Fibroblast of mammary gland (primary cell): ENCODE measurements at places on chromosomes 1 and 21.

DNA sequence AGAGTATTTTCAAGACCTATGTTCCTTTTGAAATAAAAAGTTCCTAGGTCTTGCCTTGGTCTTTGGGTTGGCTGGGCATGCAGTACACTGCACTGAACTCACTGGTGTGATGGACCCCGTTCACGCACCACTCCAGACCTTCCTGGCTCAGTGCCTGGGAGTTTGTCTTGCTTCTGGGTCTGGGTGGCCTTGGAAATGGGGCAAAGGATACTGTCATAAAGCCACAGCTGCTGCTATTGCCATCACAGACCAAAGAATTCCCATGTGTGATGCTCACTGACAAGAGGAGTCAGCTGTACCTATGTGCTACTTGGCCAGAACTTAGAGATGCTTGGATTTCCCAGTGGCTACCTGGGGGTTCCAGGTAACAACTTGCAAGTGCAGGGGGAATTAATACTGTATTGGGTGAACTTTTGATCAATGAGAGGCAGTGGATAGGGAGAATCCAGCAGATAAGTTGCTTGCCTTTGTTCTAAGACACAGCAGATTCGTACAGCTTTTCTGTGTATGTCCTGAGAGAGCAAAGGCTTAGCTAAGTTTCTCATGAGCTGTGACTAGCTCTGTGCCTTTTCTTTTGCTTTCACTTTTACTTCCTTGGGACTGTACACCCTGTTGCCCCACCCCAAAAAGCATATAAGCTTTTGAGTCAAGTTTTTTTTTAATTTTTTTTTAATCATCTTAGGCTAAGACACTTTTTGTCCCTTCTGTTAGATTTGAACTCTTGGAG lies 115.3 kb downstream of the RUNX1 start:
- no peak for DNase-seq

- peak; percentile 44 for DNase-seq
Measured at GRCh38 chr1:155978973-155979429, 654 bp upstream of the ARHGEF2 start.

DNA sequence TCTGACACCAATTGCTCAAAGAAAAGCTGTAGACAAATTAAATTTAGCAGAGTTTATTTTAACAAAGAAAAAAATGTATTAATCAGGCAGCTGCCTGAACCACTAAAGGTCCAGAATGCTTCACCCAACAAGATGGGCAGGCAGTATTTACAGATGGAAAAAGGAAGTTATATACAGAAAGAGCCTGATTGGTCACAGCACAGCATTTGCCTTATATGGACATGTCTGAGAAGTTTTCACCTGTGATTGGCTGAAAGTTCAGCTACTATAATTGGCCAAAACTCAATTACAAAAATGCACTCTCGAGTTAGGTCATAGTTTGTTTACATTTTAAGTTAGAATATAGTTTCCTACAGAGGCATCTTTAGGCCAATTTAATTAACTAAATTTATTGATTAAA lies 15.1 kb upstream of the FMO1 start:
- DNase-seq = no peak

- DNase-seq = no peak
Measured at GRCh38 chr1:185931438-185931837, 197.2 kb downstream of the HMCN1 start.

DNA sequence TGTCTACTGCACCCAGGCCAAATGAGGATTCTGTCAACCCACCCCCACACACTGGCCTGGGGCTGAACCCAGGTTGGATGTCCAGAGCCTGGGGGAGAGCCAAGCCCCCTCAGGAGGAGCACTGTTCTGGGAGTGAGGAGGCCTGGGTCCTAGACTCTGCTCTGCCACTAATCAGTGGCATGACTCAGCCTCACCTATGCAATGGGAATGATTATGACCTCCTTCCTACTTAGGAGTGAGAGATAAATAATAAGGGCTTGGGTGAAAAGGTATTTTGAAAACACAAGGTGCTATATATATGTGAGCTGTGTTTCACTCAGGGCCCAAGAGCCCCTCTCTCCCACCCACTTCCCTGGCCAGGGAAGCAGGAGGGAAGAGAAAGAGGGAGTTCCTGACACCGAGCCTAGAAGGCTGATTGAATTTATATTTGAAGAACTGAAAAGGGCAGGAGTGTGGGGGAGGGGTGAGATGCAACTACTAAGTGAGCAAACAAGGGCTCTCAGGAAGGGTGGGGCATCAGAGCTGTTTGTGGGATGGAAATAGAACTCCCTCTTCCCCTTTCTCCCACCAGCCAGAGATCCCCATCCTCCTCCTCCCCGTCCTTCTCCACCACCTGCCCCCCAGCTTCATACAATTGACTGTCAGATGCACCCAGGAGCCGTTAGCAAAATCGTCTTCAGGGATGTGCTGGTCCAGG lies 8.2 kb downstream of the IGSF9 start:
- DNase-seq = no peak

DNA sequence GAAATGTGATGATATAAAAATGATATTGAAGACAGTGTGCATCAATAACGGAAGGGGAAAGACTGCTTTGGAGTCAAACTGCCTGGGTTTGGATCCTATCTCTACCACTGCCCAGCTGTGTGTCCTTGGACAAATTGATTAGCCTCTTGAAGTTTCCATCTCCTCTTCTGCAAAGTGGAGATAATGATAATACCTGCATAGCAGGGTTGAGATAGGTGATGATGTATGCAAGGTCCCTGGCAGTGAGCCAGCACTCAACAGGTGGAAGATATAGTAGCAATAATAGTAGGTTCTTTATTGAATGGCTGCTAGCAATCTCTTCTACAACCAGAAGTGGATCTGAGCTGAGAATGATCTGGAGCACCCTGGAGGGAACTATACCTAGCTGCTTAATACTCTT lies 166.7 kb downstream of the MIS18A start:
- no peak for DNase-seq

DNA sequence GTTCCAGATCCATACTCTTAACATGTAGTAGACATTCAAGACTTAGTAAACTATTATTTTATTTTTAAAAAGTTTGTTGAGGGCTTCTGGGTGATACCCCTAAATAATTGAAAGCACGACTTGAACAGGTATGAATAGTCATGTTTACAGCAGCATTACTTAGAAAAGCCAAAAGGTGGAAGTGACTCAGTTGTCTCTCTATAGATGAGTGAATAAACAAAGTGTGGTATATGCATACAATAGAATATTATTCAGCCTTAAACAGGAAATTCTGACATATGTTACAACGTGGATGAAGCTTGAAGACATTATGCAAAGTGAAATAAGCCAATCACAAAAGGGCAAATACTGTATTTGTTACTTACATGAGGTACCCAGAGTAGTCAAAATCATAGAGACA lies 26.5 kb downstream of the TSNAX start:
- no peak for DNase-seq

DNA sequence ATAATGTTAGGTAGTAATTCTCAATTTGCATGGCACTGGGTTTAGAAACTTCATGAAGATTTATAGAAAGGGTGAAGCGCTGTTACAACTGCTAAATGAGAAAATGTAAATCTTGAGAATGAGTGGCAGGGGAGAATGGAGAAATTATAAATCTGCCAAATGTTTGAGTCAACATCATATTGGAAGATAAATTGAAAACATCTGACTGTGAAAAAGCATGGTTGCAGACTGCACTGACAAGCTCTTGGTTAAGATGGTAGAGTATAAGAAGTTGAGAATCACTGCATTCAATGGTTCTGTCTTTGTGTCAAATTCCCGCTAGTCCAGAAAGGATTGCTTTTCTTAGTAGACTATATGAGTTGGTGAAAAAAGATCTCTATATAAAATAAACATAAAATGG lies 113.3 kb upstream of the DUSP10 start:
- DNase-seq = no peak

GRCh38 chr1:175136246-175136645 lies 56.3 kb downstream of the KIAA0040 start:
- no peak for DNase-seq

- DNase-seq = no peak
Measured at GRCh38 chr1:71019233-71019969, 28.2 kb downstream of the PTGER3 start.

DNA sequence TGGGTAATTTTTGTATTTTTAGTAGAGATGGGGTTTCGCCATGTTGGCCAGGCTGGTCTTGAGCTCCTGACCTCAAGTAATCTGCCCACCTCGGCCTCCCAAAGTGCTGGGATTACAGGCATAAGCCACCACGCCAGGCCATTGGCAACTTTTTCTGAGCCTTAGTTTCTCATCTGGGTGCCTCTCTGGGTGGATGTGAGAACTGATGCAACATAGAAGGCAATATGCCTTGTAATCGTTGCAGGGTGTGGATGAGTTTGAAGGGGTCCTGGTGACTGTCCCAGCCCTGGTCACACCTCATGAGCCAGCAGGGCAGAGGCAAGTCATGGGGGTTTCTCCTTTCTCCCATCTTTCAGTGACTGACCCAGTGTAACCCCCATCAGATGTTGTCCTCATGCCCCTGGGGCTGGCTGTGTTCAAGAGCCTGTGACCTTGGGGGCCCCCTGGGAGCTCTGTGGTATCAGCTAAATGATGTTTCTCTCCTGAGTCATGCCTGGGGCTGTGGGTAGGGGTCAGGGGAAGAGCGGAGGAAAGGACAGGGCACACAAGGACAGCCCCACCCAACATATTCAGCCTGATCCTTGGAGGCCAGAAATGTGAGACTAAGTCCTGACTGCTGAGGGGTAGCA lies 3.6 kb downstream of the COL9A2 start:
- DNase-seq = peak; percentile 56

DNA sequence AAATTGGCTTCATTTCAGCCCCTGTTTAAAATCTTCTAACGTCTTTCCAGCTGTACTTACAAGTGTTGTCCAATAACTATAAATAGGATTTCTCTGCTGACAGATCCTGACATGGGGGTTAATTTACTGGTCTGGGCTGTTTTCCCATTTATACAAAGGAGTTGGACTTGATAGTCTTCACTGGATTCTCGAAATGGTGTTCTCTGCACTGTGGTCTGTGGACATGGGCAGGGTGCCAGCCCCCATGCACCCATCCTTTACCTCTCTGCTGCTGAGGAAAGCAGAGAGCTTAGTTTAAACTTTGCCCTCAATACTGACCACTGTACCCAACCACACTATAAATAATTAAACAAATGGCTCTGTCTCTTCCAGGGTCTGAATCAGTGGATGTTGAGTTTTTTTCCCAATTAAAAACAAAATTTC lies 5.2 kb downstream of the DIO1 start:
- DNase-seq = peak; percentile 75

DNA sequence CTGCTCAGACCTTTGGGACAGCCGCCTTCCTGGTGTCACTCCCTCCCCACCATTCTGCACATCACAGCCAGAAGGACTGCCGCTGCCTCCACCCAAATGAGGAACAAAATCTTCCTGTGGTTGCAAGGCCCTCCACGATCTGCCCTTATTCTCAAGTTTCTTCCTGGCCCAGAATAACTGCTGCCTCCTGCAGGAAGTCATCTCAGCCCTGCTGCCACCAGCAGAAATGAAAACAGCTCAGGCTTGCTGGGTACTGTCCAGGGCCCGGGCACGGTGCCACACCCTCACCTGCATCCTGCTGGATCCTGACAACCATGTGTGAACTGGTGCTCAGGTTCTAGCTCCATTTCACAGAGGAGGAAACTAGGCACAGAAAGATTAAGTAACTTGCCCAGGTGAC lies 2.8 kb downstream of the CLDN19 start:
- no peak for DNase-seq

- DNase-seq = no peak
Measured at GRCh38 chr1:31487143-31487542, 74.1 kb downstream of the SERINC2 start.

- no peak for DNase-seq
Measured at GRCh38 chr1:45543581-45544417, 6.8 kb upstream of the AKR1A1 start.

- no peak for DNase-seq
Measured at GRCh38 chr21:45892156-45892915, 89.2 kb upstream of the COL6A1 start.

- DNase-seq = no peak
Measured at GRCh38 chr1:214997685-214998084, 84.9 kb upstream of the KCNK2 start.

GRCh38 chr21:38646213-38646837 lies 148.0 kb upstream of the ERG start:
- peak; percentile 87 for DNase-seq

- DNase-seq = no peak
Measured at GRCh38 chr1:11888877-11889208, 30.1 kb upstream of the NPPB start.

- no peak for DNase-seq
Measured at GRCh38 chr1:157944663-157945280, 48.7 kb upstream of the KIRREL1 start.

- DNase-seq = no peak
Measured at GRCh38 chr1:42741706-42742105, 1.7 kb upstream of the CLDN19 start.

GRCh38 chr1:54794451-54795355 lies 6.4 kb downstream of the TTC22 start:
- peak; percentile 55 for DNase-seq

DNA sequence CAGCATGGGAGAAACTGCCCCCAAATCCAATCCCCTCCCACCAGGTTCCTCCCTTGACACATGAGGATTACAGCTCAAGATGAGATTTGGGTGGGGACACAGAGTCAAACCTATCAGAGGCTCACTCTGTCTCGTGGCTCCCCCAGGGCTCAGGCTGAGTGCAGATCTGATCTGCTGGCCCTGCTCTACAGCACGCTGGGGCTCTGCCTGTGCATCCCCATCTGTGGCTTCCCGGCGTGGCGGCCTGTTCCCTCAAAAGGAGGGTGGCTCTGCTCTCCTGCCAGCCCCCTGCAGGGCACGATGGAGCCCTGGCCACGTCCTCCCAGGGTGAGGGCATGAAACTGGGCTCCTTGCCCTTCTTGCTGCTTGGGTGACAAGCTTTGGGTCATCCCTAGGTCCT lies 19.8 kb upstream of the SMYD3 start:
- DNase-seq = no peak

DNA sequence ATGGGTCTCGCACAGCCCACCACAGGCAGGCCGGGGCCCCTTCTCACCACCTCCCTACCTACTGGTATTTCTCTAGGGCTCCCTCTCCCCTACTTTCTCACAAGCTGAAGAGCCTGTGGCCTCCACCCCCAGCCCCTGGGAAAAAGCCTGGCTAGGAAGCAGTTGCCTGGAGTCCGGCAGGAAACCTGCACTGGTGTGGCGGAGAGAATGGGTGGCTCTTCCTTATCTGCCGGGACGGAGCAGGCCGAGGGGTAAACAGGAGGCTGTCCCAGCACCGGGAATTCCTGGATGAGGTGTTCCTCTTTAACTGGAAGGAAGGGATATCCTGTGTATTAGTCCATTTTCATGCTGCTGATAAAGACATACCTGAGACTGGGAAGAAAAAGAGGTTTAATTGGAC lies 125.8 kb downstream of the TLR5 start:
- DNase-seq = no peak
